ENCODE measurements at places on chromosomes 12 and 14.

- DNase-seq: no peak
These were observed 73.9 kb downstream of the VEZT start for GRCh38 chr12:95291501-95291900.

- no peak for DNase-seq
These were observed 71.8 kb downstream of the DNAI7 start for GRCh38 chr12:25123126-25123525.

GRCh38 chr12:44689587-44689986 is 186.5 kb downstream of the NELL2 start:
- DNase-seq: no peak

GRCh38 chr12:95838125-95838524 is 20.6 kb upstream of the SNRPF start:
- no peak for DNase-seq

GRCh38 chr12:100566887-100567637 is 6.4 kb upstream of the GAS2L3 start:
- peak; percentile 65 for DNase-seq

DNA sequence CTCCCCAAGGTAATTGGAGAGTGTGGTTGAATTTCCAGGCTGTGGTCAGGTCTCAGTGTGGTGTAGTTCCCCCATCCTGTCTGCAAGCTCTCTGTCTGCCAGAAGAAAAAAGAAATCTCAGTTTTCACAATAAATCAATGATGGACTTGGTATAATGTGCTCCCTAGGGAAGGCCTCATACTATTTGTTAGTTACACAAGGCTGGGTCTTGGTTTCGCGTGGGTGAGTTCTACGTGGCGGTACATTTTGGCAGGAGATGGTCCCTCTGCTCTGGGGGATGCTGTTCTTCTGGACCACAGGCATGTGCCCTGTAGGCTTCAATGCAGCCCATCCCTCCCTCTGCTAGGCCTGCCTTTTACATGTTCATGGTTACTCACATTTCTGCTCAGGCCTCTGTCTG is 206.4 kb upstream of the PELI2 start:
- no peak for DNase-seq

- DNase-seq: no peak
These were observed 1009.7 kb downstream of the VRK1 start for GRCh38 chr14:97806891-97807290.

GRCh38 chr12:7499636-7500035 is 3.9 kb downstream of the CD163 start:
- no peak for DNase-seq

GRCh38 chr12:97168804-97169203 is 261.7 kb downstream of the NEDD1 start:
- no peak for DNase-seq

DNA sequence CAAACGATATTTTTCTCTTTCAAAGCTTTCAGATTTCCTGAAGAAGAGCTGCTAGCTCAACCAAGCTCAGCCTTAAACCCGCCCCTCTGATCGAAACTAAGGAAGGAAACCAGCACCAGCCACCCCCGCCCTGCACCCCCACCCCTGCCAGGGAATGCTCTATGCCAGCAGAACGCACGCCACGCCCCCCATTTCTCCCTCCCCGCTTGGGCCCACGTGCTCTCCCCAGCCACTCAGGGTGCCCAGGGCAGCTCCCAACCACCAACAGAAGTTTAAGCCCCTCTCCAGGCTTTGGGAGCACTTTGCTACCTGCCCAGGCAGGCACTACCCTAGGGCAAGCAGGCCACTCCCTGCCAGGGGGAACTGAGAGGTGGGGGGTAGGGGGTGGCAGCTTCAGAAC is 18.8 kb upstream of the KRT78 start:
- DNase-seq: no peak

GRCh38 chr12:130770413-130771028 is 54.4 kb upstream of the RIMBP2 start:
- no peak for DNase-seq

DNA sequence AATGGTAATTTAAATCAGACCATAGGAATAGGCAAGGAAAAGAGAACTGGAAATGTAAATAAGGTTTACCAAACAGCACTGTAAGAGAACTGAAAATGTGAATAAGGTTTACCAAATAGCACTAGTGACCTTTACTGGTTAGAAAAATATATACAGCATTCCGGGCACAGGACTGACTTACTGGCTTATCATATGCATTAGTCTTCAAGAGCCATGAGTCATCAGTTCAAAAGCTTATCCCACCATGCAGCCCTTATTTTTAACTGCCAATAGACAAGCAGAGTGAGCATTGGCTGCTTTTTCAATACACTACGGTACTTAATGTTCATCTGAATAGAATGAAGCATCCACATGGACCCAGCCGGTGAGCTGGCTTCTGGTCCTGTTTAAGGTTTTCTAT is 13.0 kb upstream of the NELL2 start:
- no peak for DNase-seq

DNA sequence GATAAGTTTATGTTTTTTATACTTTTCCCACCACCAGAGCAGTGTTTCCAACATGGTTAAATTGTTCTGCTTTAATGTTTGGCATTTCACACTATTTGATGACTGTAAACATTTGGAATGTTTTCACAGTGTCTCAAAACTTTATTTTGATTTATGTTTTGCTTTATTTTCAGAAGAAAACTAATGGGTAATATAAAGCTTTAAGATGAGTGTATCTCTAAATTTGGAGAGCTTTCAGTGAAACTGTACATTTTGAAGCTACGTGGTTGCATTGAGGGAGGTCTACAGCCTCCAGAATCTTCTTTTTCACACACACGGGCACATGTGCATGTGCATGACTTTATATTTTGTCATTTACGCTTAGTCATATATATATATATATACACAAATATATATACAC is 10.7 kb downstream of the BICD1 start:
- no peak for DNase-seq

GRCh38 chr12:46265102-46265501 is 3.7 kb downstream of the SLC38A1 start:
- DNase-seq: no peak

GRCh38 chr14:52917735-52918134 is 33.1 kb downstream of the FERMT2 start:
- no peak for DNase-seq

GRCh38 chr12:92002673-92003382 is 142.8 kb downstream of the BTG1 start:
- DNase-seq: no peak

GRCh38 chr14:71049435-71050133 is 142.3 kb downstream of the PCNX1 start:
- DNase-seq: no peak

DNA sequence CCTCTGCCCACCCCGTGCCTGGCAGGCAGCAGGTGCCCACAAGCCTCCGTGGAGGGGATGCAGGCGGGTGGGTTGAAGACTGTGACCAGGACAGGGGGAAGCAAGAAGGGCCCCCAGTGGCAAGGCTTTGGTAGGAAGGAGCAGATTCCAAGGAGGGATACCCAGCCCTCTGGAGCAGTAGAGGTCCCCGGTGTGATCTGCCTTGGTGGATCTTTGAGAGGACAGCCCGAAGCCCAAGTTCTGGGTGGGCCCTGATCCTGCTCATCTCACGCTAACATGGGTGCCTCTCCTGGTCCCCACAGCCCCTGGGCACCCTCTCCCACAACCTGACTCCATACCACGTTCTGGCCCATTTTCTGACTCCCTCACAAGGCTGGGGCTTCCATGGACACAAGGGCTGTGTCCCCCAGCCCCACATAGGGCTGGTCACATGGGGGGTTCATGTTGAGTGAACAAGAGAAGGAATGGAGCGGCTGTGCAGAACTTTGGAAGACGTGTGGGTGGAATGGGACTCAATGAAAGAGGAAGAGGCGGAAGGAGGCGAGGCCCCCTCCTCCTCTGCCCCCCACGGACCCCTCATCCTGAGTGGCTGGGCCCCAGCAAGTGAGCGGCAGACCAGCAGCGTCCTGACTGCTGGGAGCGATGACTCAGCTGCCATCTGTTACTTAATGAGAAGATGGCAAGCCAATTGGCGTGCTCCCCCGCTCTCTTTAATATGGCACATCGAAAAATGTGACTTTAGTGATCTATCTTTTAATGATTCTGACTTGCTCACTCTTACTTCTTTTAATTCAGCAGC is 77.0 kb upstream of the BCL11B start:
- DNase-seq: no peak

DNA sequence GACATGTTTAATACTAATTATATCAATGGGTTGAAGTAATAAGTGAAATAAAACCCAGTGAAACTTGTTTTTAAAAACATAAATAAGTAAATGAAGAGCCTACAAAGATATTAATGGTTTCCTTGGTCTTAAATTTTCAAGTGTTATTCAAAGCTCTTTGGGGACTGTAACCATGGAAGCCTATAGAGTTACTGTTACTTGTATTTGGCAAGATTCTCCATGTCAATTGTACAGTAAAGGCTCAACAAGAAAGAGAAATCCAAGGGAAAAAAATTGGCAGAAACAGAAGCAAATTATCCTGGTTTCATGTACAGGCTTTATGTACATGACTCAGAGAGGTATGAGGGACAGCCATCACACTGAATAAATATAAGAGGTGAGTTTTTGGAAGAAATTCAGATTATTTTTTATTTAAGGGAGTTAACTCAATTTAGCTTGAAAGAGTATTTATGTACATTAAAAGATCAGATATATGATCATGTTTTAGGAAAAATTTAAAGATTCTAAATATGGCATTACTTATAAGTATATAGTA is 151.1 kb upstream of the HMGA2 start:
- DNase-seq: no peak

DNA sequence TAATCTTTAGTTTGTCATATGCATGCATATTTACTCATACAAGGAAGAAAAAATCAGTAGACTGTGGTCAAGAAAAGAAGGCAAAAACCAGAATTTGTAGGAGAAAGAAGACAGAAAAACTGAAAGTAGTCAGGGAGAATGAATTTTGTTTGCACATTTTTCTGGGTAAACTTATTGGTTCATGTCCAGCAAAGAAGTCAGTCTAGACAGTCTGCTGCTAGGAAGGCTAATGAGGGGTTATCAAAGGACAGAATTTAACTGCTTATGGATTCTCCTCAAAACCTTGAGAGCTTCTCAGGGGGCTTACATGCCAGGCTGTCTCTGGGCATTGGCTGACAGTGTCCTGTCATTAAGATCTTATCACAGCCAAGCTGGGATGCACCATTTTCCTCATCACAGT is 293.9 kb downstream of the RPAP3 start:
- no peak for DNase-seq

- DNase-seq: no peak
These were observed 56.7 kb downstream of the MSRB3 start for GRCh38 chr12:65335021-65335714.

- no peak for DNase-seq
These were observed 51.6 kb downstream of the RPS6KA5 start for GRCh38 chr14:91008759-91009409.
